ENCODE measurements at places on chromosomes 7 and 10.

- DNase-seq, result no peak
These were observed 2.8 kb downstream of the INHBA start for GRCh38 chr7:41700044-41700471.

DNA sequence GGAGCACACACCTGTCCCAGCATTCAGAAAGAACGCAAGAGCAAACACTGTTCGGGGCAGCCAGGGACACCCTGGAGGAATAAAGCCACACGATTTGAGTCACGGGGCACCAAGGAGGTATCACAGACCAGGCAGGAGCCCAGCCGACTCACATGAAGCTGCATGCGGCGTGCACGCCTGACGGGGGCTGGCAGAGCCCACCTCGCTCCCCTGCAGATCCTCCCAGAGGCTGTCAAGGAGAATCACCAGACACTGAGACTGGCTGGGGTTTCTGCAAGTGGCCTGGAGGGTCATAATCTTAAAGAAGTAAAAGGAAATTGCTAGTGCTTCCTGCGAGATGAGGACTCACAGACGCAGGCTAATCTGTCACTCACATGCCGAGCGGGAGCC, 61.6 kb downstream of the TCERG1L start:
- DNase-seq, result peak; percentile 46

GRCh38 chr7:15853832-15854470, 167.5 kb upstream of the MEOX2 start:
- no peak for DNase-seq

GRCh38 chr10:44938956-44939355, 20.6 kb upstream of the RASSF4 start:
- no peak for DNase-seq

DNA sequence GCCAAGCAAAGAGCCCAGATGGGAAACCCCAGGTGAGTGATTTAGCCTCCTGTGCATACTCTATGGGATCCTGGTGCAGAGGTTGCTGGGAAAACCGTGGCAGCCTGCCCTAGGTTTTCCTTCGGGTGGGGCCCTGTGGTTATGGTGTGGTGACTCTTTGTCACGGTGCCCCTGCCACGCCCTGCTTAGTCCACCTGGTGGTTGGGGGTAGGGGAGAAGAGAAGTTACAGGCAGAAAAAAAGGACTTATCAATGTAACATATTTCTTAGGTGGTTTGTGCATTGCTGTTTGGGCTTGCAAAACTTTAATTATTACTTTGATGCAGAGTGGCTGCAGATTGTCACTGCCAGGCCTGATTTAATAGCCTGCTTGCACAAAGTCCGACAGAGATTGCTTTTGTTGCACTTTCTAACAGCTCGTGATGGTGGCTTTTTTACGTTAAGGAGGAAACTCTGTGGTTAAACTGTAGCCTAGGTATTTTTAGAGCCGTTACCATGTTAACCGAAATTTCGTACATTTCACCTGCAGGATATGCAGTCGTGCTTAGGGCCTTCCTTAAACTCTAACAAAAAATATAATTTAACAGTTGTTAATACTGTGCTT, 197.4 kb downstream of the RNLS start:
- DNase-seq, result no peak

- no peak for DNase-seq
These were observed 714 bp upstream of the CASP2 start for GRCh38 chr7:143287339-143287934.

DNA sequence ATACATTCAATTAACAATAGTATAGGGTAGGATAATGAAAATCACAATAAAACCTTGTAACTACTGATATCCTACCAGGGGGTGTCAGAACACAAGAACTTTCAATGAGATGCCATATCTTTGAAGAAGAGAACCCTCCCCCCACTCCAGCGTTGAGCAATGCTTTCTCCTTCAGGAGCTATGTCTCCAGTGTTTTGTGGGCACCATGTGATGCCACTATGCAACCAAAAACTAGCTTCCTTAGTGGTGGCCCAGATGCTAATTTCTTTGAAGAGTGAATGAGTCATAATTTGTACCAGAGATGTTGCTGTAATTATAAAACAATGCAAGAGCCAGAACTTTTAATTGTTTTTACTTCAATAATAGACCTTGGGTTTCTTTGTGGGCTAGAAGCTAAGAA, 76.0 kb upstream of the ADO start:
- no peak for DNase-seq

DNA sequence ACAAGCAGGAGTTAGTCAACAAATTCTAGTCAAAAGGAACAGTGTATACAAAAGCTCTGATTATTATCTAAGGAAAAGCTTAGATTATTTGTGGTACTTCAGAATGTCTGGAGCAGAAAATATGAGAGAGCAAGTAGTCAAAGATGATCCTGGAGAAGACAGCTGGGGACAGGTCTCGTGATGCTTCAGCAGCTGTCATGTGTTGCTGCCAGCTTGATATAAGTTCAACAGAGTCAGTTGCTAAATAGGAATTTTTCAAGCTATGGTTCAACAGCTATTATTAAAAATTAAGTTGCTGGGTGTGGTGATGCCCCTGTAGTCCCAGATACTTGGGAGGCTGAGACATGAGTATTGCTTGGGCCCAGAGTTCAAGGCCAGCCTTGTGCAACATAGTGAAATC, 240.0 kb upstream of the RHOBTB1 start:
- DNase-seq, result peak; percentile 50

DNA sequence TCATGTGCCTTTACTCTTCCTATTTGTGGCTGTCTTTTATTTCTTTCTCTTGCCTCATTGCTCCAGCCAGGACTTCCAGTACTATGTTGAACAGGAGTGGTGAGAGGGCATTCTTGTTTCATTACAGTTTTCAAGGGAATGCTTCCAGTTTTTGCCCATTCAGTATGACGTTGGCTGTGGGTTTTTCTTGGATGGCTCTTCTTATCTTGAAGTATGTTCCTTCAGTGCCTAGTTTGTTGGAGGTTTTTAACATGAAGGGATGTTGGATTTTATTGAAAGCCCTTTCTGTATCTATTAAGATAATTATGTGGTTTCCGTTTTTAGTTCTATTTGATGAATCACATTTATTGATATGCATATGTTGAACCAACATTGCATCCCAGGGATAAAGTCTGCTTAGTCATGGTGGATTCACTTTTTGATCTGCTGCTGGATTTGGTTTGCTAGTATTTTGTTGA, 96.8 kb downstream of the GLCCI1 start:
- DNase-seq, result no peak

- DNase-seq, result peak; percentile 86
These were observed 14.4 kb upstream of the SH2B2 start for GRCh38 chr7:102272075-102272916.

DNA sequence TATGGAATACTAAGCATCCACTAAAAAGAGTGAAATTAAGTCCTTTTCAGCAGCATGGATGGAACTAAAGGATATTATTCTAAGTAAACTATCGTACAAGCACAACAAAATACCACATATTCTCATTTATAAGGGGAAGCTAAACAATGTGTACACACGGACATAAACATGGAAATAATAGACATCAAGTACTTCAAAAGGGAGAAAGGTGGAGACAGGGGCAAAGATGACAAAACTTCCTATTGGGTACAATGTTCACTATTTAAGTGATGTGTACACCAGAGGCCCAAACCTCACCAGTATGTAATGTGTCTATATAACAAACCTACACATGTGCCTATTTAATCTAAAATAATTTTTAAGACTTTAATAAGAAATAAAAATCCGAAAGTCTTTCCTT, 2.2 kb upstream of the AKR1C4 start:
- no peak for DNase-seq

DNA sequence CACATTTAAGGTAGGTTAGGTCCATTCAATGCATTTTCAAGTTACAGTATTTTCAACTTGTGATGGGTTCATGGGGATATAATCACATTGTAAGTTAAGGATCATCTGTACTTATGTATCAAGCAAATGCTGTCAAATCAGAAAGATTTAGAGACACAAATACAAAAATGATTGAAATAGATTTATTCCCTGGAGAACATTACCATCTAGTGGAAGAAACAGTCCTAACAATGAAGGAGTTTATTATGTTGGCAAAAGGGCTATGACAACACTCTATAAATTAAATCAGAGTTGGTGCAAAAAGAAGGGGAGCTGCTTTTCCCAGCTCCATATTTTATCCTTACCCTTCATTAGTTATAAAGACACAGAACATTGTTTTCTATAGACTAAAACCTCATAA, 69.0 kb downstream of the PRSS58 start:
- peak; percentile 9 for DNase-seq

DNA sequence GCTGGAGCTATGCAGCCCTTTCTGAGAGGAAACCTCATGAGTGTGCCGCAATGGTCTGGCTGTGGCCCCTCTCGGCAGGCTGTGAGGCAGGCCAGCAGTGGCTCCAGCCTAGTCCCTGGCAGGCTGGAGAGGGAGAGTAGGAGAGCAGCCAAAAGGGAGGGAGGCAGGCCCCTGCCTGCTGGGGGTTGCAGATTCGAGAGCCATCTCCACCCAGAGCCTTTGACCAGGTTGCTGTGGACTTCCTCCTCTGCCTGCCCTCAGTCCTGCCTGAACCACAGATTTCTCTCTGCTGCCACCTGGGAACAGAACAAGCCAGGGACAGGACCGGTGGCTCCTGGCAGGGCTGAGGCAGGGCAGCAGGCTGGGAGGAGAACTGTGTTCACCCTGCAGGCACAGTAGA, 13.9 kb downstream of the PAX2 start:
- no peak for DNase-seq

- no peak for DNase-seq
These were observed 672.0 kb upstream of the NRP1 start for GRCh38 chr10:34006471-34006870.

DNA sequence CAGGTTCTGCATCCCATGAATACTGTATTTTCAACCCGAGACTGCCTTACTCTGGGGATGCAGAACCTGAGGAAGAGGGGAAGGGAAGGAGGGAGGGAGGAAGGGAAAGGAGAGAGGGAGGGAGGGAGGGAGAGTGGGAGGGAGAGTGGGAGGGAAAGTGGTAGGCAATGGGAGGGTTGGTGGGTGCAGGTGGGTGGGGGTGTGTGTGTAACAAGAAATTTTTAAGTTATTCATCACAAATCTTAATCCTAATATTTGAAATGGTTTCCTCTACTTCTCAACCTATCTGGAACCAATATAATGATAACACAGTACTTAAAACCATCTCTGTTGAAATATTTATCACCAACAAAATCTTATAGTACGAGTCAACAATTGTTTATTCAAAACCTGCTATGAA, 68.0 kb downstream of the PDSS1 start:
- no peak for DNase-seq

GRCh38 chr7:76514926-76515771, 4.8 kb downstream of the UPK3B start:
- no peak for DNase-seq

DNA sequence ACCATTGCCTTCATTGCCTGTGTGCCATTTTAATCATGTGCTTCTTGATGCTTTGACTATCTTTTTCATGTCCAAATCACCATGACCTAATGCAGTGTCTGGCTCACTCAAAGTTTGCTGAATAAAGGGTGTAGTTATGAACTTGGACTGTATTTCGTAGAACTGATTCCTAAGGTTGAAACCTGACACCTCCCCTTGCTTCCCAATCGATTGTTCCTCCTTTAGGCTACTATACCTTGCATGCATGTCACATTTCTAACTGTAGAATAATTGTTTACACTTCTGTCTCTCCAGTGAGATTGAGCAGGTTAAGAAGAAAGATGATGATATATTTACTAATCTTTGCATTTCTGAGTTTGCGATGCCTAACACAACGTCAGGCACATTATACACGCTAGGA, 41.0 kb upstream of the CDK1 start:
- DNase-seq, result no peak

DNA sequence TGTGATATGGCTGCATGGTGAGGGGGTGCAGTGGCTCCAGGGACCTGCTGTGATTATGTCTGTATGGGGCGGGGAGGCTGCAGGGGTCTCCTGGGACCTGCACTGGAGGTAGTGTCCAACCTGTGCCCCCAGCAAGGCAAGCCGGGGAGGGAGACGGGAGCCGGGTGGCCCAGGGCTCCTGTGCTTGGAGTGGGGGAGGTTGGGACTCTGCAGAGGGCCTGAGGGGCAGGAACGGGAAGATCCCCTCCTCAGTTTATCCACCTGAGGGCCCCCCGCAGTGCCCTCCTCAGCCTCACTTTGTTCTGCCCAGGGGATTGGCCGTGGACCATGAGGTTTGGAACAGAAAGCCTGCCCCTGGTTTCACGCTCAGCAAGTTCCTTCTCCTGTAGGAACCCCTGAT, 22.8 kb upstream of the PWWP2B start:
- DNase-seq, result no peak

DNA sequence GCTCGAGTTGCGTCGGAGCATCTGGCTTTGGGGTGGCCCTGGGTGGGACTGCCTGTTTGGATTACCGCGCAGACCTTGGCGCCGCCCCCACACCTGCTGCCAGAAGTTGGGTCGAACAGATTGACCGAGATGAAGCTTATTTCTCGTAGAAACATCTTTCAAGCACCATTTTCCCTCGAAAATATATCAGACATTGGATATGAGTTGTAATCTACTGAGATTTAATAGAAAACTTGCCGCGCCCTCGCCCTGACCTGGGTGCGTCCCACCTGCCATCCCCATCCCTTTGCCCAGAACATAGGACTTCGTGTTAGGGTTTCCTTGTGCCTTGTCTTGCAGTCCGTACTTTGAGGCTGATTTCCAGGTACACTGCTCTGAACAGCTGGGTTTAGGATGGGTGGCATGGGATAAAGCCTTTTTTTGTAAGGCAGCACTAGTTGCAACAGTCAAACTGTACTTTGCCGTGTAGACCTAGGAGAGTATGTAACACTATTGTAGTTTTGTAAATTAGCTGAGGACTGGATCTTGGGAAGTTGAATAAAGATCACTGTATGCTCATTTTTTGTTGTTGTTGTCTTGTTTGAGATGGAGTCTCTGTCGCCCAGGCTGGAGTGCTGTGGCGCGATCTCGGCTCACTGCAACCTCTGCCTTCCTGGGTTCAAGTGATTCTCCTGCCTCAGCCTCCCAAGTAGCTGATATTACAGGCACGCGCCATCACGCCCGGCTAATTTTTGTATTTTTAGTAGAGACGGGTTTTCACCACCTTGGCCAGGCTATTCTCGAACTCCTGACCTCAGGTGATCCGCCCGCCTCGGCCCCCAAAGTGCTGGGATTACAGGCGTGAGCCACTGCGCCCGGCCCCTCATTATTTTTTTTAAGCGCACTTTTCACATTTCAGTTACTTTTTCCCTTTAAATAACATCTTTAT, 978 bp downstream of the OGDH start:
- no peak for DNase-seq

All from tongue (tissue), 3 donors.